ENCODE measurements at places on chromosomes 2 and 18. TPM values are rescaled to one million over a fixed set of nuclear protein-coding genes. Genes with fewer than 3 reads are reported as not detected.

DNA sequence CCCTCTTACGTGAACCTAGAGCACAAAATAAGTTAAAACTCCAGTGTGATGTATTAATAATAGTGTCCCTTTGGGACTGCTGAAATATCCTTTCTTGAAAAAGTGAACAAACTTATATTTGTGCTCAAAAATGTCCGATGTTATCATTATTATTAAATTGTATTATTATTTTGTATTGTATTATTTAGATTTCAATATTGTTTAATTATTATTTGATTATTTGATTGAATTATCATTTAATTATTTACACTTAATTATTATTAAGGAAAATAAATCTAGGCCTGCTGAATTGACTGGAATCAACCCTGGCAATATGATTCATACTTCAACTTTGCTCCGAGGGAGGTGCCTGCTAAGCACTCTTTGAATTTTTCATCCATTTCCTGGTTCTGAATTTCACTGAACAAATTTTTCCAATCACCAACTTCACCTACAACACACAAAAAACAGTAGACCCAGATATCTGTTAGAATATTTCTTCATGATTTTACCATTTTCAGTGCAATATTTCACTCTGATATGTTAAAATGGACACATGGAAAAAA lies 10.9 kb upstream of the EIF2AK2 start:
- DNase-seq = no peak

DNA sequence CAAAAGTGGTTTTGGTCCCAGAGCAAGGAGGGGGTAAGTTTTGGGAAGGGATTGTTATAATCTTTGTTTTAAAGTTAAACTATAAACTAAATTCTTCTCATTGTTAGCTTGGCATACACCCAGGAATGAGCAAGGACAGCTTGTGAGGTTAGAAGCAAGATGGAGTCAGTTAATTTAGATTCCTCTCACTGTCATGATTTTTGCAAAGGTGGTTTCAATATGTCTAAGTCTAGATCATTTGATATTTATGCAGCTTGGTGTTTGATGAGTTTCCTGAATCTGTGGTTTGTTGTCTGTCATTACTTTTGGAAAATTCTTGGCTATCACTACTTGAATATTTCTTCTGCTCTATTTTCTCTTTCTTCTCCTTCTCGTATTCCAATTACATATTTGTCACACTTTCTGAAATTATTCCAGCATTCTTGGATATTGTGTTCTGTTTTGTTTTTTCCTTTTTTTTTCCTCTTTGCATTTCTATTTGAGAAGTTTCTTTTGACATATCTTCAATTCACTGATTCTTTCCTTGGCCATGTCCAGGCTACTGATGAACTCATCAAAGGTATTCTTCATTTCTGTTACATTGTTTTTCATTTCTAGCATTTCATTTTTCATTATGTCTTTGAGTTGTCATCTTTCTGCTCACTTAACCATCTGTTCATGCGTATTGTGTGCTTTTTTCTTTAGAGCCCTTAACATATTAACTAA lies 5.1 kb downstream of the SP140 start:
- DNase-seq = no peak

GRCh38 chr2:201628545-201628944 lies 14.8 kb downstream of the TMEM237 start:
- DNase-seq = no peak

GRCh38 chr18:75309564-75309963 lies 99.0 kb downstream of the TSHZ1 start:
- no peak for DNase-seq

Gene SFTPB
- not detected for total RNA-seq
